ENCODE measurements at places on chromosomes 2 and 18. TPM values are rescaled to one million over a fixed set of nuclear protein-coding genes. Genes with fewer than 3 reads are reported as not detected.

Gene DHRS9
- total RNA-seq, result not detected

Gene CDH20
- total RNA-seq, result not detected

Gene DCAF17
- total RNA-seq, result 22.7 TPM

Gene UGT1A5
- total RNA-seq, result 1.2 TPM

Gene ST8SIA5
- total RNA-seq, result not detected

Gene LRRC30
- not detected for total RNA-seq

- H3K4me1 ChIP-seq, result no peaks in the 10 kb centered on the region
Measured at GRCh38 chr2:143802871-143803650, 673.8 kb downstream of the ARHGAP15 start.

- no peak overlapping the region for H3K27ac ChIP-seq
- DNase-seq, result no peak
- H3K4me1 ChIP-seq, result no peaks in the 10 kb centered on the region
- H3K27me3 ChIP-seq, result no peaks in the 10 kb centered on the region
Measured at GRCh38 chr2:98374286-98374685, 28.0 kb downstream of the CNGA3 start.

DNA sequence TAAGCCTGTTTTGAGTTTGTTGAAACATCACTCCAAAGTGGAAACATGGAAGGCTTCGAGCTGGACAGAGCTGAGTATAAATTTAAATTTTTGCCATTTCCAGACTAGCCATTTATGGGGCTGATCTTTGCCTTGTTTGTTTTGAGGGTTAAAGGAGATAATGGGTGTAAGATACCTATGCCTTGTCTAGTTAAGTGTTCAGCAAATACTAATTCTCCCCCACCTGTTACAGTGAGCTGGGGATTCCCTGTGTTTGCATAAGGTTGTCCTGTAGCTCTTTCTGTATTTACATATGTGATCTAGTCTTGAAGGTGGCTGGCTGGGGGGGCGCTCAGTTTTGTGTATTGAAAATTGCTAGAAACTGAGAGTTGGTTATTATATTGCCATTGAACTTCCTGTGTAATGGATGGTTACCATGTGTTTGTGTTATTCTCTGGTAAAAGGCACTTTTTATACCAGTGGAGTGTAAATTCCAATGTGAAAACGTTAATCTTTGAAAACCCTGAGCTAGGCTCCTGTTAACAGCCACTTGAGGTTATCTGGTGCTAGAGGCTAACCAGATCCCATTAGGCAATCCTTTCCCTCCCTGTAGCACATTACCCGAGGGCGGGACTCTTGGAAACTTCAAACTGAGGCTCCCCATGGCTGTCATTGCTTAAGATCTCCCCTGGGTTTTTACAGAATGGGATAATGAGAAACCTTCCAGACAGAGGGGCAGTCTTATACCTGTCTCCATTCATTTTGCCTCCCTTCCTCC, 26.7 kb downstream of the TANC1 start:
- no peak overlapping the region for H3K4me3 ChIP-seq
- DNase-seq, result peak; percentile 72
- H3K36me3 ChIP-seq, result no peaks in the 10 kb centered on the region
- no peaks in the 10 kb centered on the region for H3K27me3 ChIP-seq
- H3K4me1 ChIP-seq, result peaks cover 50% of the 10 kb centered on the region

- H3K4me3 ChIP-seq, result no peak overlapping the region
- H3K4me1 ChIP-seq, result no peaks in the 10 kb centered on the region
- no peak overlapping the region for H3K27ac ChIP-seq
- no peaks in the 10 kb centered on the region for H3K27me3 ChIP-seq
- no peaks in the 10 kb centered on the region for H3K36me3 ChIP-seq
Measured at GRCh38 chr2:77155511-77155910, 366.7 kb downstream of the LRRTM4 start.

GRCh38 chr18:57148263-57148662, 1.4 kb downstream of the BOD1L2 start:
- no peaks in the 10 kb centered on the region for H3K27me3 ChIP-seq
- no peaks in the 10 kb centered on the region for H3K36me3 ChIP-seq
- H3K4me3 ChIP-seq, result no peak overlapping the region

GRCh38 chr2:167626301-167626700, 621.1 kb downstream of the STK39 start:
- no peak overlapping the region for H3K27ac ChIP-seq
- no peak overlapping the region for H3K4me3 ChIP-seq
- no peak for DNase-seq
- H3K36me3 ChIP-seq, result no peaks in the 10 kb centered on the region

DNA sequence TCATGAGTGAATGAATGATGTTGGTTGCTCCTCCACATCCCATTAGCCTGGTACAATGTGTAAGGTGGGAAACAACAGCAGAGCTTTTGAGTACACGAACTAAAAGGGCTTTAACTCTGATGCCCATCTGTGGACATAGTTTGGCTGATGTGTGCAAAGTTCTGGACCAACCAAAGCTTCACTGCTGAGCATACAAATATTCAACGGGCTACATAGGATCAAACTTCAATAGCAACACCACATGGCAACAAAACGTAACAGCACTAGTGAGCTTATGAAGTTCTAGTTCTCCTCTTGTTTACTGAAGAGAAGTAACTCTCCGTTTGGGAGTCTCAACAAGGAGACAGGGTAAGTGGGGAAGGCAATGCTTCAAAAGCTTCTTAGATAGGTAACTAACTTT, 20.4 kb downstream of the STAM2 start:
- no peak for DNase-seq
- no peaks in the 10 kb centered on the region for H3K27me3 ChIP-seq
- H3K4me1 ChIP-seq, result no peaks in the 10 kb centered on the region

GRCh38 chr2:21819454-21819853, 695.7 kb downstream of the TDRD15 start:
- no peak for DNase-seq
- no peaks in the 10 kb centered on the region for H3K36me3 ChIP-seq
- H3K4me3 ChIP-seq, result no peak overlapping the region
- H3K4me1 ChIP-seq, result no peaks in the 10 kb centered on the region
- H3K27me3 ChIP-seq, result no peaks in the 10 kb centered on the region

GRCh38 chr2:82968358-82968757, 1490.7 kb downstream of the SUCLG1 start:
- no peak for DNase-seq
- no peaks in the 10 kb centered on the region for H3K4me1 ChIP-seq
- H3K27me3 ChIP-seq, result no peaks in the 10 kb centered on the region
- H3K36me3 ChIP-seq, result no peaks in the 10 kb centered on the region
- no peak overlapping the region for H3K27ac ChIP-seq

GRCh38 chr2:96501886-96502810, 3.0 kb downstream of the NEURL3 start:
- H3K27ac ChIP-seq, result no peak overlapping the region
- peaks cover 39% of the 10 kb centered on the region for H3K4me1 ChIP-seq
- DNase-seq, result no peak
- H3K36me3 ChIP-seq, result no peaks in the 10 kb centered on the region

DNA sequence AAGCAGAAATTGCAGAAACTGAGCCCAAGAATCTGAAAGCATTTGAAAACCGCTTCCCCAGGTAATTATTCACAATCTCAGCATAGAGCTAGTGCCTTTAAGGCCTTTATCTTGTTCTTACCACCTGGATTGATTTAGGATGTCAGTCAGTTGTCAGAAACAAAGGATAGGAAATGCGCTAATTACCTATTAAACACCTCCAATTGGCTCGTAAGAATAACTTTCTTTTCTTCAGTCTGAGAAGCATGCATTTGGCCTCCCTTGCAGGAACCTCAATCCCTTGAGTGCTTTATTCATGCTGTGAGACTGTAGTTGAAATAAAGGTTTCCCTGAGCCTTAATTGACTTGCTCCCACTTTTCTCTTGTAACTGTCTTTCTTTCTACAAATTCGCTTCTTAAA, 400.3 kb upstream of the LRATD1 start:
- H3K4me1 ChIP-seq, result no peaks in the 10 kb centered on the region
- no peak for DNase-seq

- H3K27ac ChIP-seq, result no peak overlapping the region
- H3K27me3 ChIP-seq, result no peaks in the 10 kb centered on the region
- H3K4me3 ChIP-seq, result no peak overlapping the region
- no peak for DNase-seq
- H3K36me3 ChIP-seq, result no peaks in the 10 kb centered on the region
- H3K4me1 ChIP-seq, result no peaks in the 10 kb centered on the region
Measured at GRCh38 chr2:35548171-35548570, 807.4 kb upstream of the CRIM1 start.

DNA sequence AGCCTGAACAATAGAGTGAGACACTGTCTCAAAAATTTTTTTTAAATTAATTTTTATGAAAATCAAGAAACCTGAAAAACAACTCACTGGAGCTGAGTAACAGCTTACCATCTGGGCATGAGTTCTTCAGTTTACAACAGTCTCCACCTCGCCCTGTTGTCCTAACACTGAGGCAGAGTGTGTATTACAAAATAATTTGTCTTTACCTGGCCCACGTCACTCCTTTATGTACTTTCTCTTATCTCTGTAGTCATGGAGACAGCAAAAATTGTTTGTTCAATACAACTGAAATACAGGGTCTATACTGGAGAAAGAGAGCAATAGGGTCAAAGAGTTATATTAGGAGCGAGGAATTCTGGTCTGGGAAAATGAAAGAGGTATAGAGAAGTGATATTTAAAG, 48.1 kb downstream of the CYTIP start:
- DNase-seq, result peak; percentile 58
- H3K27ac ChIP-seq, result no peak overlapping the region
- H3K27me3 ChIP-seq, result no peaks in the 10 kb centered on the region
- peaks cover 14% of the 10 kb centered on the region for H3K4me1 ChIP-seq

DNA sequence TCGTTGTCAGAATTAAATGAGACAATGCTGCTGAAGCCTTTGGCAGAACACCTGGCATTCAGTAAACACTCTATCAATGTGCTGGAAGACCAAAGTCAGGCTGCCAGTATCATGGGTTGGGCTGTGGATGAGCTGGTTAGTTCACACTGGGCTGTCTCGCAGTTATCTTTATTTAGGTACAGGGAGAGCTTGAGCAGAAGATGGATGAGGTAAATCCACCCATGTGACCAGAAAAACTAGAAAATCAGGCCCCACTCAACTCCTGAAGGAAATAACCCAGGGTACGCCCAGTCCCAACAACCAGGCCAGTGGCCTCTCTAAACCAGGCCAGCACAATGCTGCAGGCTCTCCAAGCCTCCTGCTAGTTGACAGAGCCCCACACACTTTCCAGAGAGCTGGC, 330.3 kb downstream of the TNS1 start:
- DNase-seq, result peak; percentile 46
- H3K27ac ChIP-seq, result no peak overlapping the region
- H3K27me3 ChIP-seq, result peaks cover 2% of the 10 kb centered on the region
- no peaks in the 10 kb centered on the region for H3K4me1 ChIP-seq
- no peak overlapping the region for H3K4me3 ChIP-seq
- H3K36me3 ChIP-seq, result no peaks in the 10 kb centered on the region

- H3K36me3 ChIP-seq, result no peaks in the 10 kb centered on the region
- no peaks in the 10 kb centered on the region for H3K27me3 ChIP-seq
- peaks cover 44% of the 10 kb centered on the region for H3K4me1 ChIP-seq
- peak overlapping the region; percentile 40 for H3K27ac ChIP-seq
- no peak for DNase-seq
- H3K4me3 ChIP-seq, result no peak overlapping the region
Measured at GRCh38 chr2:47227532-47228279, 72.6 kb upstream of the STPG4 start.

GRCh38 chr18:33957707-33958106, 267.0 kb downstream of the NOL4 start:
- H3K4me3 ChIP-seq, result no peak overlapping the region
- H3K36me3 ChIP-seq, result no peaks in the 10 kb centered on the region
- no peak for DNase-seq
- no peaks in the 10 kb centered on the region for H3K27me3 ChIP-seq
- no peaks in the 10 kb centered on the region for H3K4me1 ChIP-seq

Measured in Caco-2 (cell line).